ENCODE measurements at places on chromosomes 11 and 22. TPM values are rescaled to one million over a fixed set of nuclear protein-coding genes. Genes with fewer than 3 reads are reported as not detected.
A peak's percentile ranks its signal among the peaks of the same experiment; 100 is the strongest.

- no peak overlapping the region for H3K4me3 ChIP-seq
- H3K27me3 ChIP-seq = no peaks in the 10 kb centered on the region
- DNase-seq = no peak
- H3K36me3 ChIP-seq = no peaks in the 10 kb centered on the region
Measured at GRCh38 chr22:23242473-23243001, 62.2 kb downstream of the BCR start.

DNA sequence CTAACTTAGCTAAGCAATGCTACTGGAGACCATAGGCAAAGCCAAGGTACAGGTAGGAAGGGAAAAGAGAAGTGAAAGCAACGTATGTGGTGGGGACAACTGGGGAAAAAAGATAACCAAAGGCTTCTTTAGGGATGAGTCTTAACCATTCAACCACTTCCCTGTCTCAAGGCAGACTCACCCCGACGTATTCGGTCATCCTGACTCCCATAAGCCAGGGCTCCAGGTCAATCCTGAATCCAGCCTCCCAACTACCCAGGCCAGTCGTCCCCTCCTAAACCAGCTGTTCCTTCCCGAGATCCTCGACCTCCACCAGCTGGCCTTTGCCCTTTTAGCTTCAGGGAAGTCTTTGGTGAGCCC lies 330 bp downstream of the ACP2 start:
- H3K36me3 ChIP-seq = peaks cover 34% of the 10 kb centered on the region
- H3K27me3 ChIP-seq = no peaks in the 10 kb centered on the region
- DNase-seq = no peak
- H3K27ac ChIP-seq = peak overlapping the region; percentile 85

DNA sequence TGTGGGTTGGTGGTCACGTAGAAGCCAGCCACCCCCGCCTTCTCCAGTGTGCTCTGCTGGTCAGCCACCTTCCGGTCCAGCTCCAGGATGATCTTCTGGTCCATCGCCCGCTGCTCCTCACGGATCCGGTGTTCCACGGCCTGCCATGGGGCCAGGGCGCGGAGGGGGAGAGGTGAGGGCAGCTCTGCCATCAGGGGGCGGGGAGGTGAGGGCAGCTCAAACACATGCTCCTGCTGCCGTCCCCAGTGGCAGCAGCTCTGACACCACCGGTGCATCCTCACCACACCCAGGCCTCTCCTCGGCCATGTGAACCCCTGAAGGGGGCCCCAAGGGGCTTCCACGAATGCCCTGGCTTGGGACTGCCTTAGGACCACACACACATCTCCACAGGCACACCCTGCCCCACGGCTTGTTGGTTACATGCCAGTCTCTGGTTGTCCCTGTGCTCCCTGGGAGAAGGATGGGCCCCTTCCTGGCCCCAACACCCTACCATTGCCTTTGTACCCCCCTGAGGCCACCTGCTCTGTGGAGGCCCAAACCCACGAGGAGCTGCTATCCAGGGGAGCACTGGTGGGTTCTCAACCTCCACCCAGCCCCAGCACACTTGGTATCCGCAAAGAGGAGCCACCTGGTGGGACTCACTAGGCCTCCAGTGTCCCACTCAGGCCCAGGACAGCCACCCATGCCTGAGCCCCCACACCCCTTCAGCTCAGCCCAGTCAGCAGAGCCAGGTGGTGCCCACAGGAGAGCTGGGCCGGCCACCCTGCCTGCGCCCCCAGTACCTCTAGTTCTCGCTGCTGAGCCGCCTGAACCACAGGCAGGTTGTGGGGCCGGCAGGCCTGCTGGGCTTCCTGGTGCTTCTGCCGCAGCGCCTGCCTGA lies 4.3 kb downstream of the DGCR6L start:
- H3K27ac ChIP-seq = no peak overlapping the region
- H3K4me3 ChIP-seq = no peak overlapping the region
- no peaks in the 10 kb centered on the region for H3K27me3 ChIP-seq
- no peaks in the 10 kb centered on the region for H3K36me3 ChIP-seq
- DNase-seq = no peak
- peaks cover 12% of the 10 kb centered on the region for H3K4me1 ChIP-seq

- no peak overlapping the region for H3K27ac ChIP-seq
- DNase-seq = no peak
- peaks cover 48% of the 10 kb centered on the region for H3K36me3 ChIP-seq
- no peak overlapping the region for H3K4me3 ChIP-seq
- H3K4me1 ChIP-seq = no peaks in the 10 kb centered on the region
Measured at GRCh38 chr22:21958360-21959273, 6.0 kb upstream of the PPM1F start.

GRCh38 chr11:14059491-14059890 lies 97.0 kb downstream of the SPON1 start:
- no peak for DNase-seq
- H3K4me3 ChIP-seq = no peak overlapping the region
- no peaks in the 10 kb centered on the region for H3K36me3 ChIP-seq
- H3K4me1 ChIP-seq = peaks cover 4% of the 10 kb centered on the region
- no peak overlapping the region for H3K27ac ChIP-seq

DNA sequence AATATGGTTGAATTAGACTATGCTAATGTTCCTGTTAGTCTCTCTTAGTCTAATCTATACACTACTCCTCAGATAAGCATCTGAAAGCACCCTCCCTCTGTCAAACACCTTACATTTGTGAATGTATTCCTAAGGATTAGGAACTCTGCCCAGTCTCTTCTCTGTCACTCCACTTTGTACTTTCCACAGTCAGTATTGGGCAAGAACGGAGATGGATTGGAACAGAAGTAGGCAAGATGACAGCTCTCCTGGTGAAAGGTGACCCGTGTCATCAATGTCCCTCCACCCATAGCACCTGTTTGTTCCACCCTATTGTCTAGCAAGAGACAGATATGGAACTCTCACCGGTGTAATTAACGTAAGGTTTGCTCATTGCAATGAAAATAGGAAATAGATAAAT lies 613.8 kb downstream of the CNTN5 start:
- no peak overlapping the region for H3K4me3 ChIP-seq
- DNase-seq = no peak
- no peaks in the 10 kb centered on the region for H3K4me1 ChIP-seq
- no peaks in the 10 kb centered on the region for H3K27me3 ChIP-seq

GRCh38 chr11:47620836-47621378 lies 21.5 kb downstream of the MTCH2 start:
- no peak overlapping the region for H3K27ac ChIP-seq
- H3K27me3 ChIP-seq = no peaks in the 10 kb centered on the region
- no peak for DNase-seq
- H3K4me1 ChIP-seq = no peaks in the 10 kb centered on the region
- peaks cover 69% of the 10 kb centered on the region for H3K36me3 ChIP-seq
- no peak overlapping the region for H3K4me3 ChIP-seq

- H3K4me3 ChIP-seq = no peak overlapping the region
- no peak overlapping the region for H3K27ac ChIP-seq
- no peak for DNase-seq
- no peaks in the 10 kb centered on the region for H3K36me3 ChIP-seq
- H3K4me1 ChIP-seq = peaks cover 35% of the 10 kb centered on the region
Measured at GRCh38 chr11:14614091-14614622, 29.4 kb upstream of the PDE3B start.

Gene ANGPTL5
- polyA plus RNA-seq = 0.06 TPM

Gene CCDC87
- polyA plus RNA-seq = 0.09 TPM

Gene NAA40
- 22.0 TPM for polyA plus RNA-seq

- H3K4me3 ChIP-seq = no peak overlapping the region
- DNase-seq = no peak
- no peaks in the 10 kb centered on the region for H3K4me1 ChIP-seq
Measured at GRCh38 chr22:29195118-29195963, 10.4 kb upstream of the EMID1 start.

DNA sequence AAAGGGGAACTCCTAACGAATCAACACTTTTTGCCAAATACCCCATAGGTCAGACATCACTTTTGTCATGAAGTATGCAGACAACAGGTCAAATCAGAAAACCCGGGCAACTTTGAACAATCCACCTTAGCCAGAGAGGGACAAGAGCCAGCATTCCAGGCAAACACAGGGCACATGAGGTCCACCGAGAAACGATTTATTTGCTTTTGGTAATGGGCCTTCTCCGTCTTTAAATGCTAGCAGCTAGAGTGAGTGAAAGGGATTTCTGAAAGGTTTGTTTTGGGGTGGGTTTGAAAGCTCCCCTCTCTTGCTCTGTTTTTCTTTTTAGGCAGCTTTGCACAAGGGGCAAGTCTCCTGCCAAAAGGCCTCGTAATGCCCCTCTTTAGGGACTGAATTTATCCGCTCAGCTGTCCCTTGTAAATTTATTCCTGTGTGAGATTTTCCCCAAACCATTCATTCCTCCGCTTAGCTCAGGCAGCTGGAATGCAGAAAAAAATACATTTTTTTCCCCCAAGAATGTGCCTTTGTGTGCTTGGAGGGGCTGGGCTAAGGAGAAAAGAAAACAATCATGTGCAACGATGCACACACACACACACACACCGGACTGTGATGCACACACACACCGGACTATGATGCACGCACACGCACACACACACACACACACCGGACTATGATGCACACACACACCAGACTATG lies 196.9 kb downstream of the SNX19 start:
- no peak overlapping the region for H3K4me3 ChIP-seq
- H3K4me1 ChIP-seq = no peaks in the 10 kb centered on the region
- no peak overlapping the region for H3K27ac ChIP-seq
- DNase-seq = no peak
- H3K36me3 ChIP-seq = no peaks in the 10 kb centered on the region

GRCh38 chr11:129445226-129445625 lies 69.6 kb downstream of the BARX2 start:
- no peaks in the 10 kb centered on the region for H3K27me3 ChIP-seq
- no peak for DNase-seq
- no peak overlapping the region for H3K27ac ChIP-seq
- peaks cover 2% of the 10 kb centered on the region for H3K36me3 ChIP-seq
- no peaks in the 10 kb centered on the region for H3K4me1 ChIP-seq
- no peak overlapping the region for H3K4me3 ChIP-seq

DNA sequence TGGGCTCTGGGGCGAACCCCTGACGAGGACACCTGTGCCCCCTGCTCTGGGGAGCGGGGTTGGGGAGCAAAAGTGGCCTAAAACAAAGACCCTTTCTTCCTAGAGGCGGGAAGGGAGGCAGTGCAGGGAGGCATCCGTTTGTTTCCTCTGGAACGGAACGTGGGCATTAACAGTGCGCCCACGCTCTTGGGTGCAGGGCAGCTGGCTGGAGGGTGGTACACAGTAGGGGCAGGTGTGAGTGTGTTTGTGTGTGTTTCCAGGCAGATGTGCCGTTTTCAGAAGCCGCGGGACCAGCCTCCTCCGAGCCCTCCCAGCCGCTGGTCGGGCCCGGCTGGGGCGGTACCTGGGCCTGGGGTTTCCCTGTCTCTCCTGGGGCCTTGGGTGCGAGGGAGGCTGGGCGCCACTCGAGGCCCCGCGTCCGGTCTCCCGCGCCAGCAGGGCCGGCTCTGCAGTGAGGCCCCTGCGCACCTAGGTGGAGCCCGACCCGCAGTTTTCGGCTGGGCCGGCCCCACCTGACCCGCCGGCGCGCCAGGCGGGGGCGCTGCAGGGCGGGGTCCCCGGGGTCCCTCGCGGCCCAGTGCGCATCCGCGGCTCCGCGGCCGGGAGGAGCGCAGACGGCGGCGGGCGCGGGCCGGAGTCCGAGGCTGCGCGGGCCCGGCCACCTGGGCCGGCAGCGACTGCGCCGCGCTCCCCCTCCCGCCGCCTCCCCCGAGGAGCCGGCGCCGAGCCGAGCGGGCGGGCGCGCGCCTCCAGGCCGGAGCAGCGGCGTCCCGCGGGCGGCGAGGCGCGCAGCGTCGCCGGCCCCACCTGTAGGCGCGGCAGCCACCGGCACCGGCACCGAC lies 1252.7 kb downstream of the BRD1 start:
- H3K27ac ChIP-seq = no peak overlapping the region
- no peak overlapping the region for H3K4me3 ChIP-seq
- DNase-seq = no peak
- no peaks in the 10 kb centered on the region for H3K4me1 ChIP-seq

Gene P2RY2
- 4.8 TPM for polyA plus RNA-seq

GRCh38 chr11:118098996-118099837 lies 12.5 kb upstream of the SMIM35 start:
- H3K27ac ChIP-seq = no peak overlapping the region
- DNase-seq = no peak
- no peak overlapping the region for H3K4me3 ChIP-seq
- H3K4me1 ChIP-seq = peaks cover 16% of the 10 kb centered on the region

DNA sequence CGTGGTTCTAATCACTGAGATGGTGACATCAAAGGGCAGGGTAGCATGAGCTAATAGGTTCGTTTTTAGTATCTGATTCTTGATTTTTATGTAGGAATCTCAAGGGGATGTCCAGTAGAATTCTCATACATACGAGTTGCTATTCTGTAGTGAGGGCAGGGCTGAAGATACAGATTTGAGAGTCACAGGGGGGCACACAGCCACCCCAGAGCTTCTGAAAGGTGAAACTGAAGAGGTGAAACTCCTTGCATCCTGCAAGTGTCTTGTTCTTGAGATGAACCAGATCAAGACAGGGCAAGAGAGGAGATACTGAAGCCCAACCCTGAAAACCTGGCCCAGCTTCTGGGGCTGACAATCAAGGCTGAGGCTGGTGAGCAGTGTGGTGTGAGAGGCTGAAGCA lies 35.6 kb upstream of the TMEM123 start:
- H3K27me3 ChIP-seq = no peaks in the 10 kb centered on the region
- no peak overlapping the region for H3K4me3 ChIP-seq
- no peaks in the 10 kb centered on the region for H3K36me3 ChIP-seq
- no peak overlapping the region for H3K27ac ChIP-seq
- no peak for DNase-seq

Gene LRRC56
- 2.4 TPM for polyA plus RNA-seq

Gene DEPDC7
- 58.3 TPM for polyA plus RNA-seq

DNA sequence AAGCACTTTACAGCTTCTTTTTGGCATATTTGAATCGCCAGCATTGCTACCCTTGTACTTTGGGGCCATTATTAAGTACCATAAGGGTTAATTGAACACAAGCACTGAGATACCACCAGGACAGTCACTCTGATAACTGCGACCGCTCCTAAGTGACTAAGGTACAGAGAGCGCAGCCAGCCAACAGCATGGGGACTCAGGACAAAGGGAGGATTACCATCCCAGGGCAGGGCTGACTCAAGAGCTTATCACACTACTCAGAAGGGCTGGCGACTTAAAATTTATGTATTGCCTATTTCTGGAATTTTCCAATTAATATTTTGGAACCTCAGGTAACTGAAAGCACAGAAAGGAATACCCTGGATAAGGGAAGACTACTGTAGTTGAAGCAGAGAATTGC lies 479 bp downstream of the ZNF280A start:
- H3K36me3 ChIP-seq = no peaks in the 10 kb centered on the region
- no peak for DNase-seq
- H3K4me1 ChIP-seq = no peaks in the 10 kb centered on the region
- no peak overlapping the region for H3K27ac ChIP-seq
- H3K27me3 ChIP-seq = no peaks in the 10 kb centered on the region
- H3K4me3 ChIP-seq = no peak overlapping the region

- H3K4me3 ChIP-seq = no peak overlapping the region
- no peaks in the 10 kb centered on the region for H3K36me3 ChIP-seq
- H3K27ac ChIP-seq = no peak overlapping the region
Measured at GRCh38 chr11:128310676-128311445, 276.5 kb downstream of the ETS1 start.

DNA sequence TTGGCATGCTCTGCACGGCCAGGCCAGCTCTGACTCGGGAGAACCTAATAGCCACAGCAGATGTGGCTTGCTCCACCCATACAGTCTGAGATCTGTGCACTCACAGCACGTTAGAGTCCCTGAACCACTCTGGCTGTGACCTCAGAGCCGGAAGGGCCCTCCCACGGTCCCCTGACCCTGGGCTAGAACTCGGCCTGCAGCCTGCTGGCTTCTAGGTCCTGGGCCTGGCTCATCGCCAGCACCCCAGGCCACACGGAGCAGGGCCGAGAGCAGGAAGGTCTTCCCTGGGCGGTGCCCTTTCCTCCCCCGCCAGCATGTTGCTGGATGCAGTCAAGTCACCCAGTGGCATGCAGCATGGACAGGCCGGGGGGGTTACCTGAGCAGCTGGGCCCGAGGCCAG lies 35.3 kb upstream of the TTLL12 start:
- H3K27me3 ChIP-seq = peaks cover 2% of the 10 kb centered on the region
- no peak for DNase-seq
- H3K4me3 ChIP-seq = no peak overlapping the region
- H3K4me1 ChIP-seq = no peaks in the 10 kb centered on the region

All from large intestine (tissue), 12 donors.